ENCODE measurements at places on chromosomes 13 and 19.

DNA sequence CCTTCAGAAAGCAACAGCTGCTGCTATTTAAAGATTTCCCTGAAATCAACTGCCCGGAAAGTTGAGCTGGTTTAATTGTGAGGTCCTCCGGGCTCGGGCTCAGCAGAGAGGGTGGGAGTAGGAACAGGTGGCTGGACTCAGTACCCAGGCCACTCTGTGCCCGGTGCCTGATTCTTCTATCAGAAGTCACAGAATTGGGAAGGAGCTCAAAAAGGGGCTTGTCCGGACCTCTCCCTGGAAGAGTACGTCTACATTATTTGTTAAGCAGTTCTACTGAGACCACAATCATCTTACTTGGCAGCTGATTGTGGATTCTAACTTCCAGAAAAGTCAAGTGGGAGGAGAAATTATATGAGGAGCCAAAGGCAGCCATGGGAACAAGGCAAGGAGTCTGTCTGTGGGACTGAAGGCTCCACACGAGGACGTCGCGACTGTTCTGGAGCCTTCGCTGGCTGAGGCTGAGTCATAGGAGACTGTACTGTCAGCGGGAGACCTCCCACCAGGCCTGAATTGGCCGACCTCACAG lies 91.7 kb upstream of the ANKRD10 start:
- DNase-seq: peak; percentile 62

DNA sequence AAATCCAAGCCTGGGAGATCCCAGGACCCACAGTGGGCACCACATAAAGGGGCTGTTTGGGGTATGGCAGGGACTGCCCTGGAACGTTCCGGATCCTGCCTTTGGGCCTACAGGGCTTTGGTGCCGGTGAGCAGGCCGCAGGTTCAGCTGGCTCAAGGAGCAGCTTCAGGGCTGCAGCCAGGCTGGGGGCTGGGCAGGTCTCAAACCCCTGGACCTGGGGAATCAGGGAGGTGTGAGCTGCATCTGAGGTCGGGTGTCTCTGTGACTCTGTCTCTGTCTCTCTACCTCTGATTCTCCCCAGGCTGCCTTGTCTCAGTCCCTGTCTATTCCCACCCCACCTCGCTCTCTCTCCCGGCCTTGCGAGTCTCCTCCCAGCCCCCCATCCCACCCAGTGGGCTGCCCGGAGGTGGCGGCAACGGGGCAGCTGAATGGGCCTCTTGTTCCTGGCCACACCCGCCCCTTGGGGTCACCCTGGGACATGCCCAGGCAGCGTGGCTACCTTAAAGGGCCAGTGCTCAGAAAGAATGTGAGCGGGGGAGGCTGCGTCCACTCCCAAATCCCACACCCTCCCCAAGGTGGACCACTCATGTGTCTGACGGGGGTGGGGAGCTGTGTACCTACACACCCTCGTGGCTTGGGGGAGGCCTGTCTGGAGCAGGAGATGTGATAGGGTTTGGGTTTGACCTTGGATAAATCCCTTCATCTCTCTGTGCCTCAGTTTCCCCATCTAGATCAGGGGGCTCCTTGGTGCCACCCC lies 31.1 kb downstream of the NFIC start:
- no peak for DNase-seq

DNA sequence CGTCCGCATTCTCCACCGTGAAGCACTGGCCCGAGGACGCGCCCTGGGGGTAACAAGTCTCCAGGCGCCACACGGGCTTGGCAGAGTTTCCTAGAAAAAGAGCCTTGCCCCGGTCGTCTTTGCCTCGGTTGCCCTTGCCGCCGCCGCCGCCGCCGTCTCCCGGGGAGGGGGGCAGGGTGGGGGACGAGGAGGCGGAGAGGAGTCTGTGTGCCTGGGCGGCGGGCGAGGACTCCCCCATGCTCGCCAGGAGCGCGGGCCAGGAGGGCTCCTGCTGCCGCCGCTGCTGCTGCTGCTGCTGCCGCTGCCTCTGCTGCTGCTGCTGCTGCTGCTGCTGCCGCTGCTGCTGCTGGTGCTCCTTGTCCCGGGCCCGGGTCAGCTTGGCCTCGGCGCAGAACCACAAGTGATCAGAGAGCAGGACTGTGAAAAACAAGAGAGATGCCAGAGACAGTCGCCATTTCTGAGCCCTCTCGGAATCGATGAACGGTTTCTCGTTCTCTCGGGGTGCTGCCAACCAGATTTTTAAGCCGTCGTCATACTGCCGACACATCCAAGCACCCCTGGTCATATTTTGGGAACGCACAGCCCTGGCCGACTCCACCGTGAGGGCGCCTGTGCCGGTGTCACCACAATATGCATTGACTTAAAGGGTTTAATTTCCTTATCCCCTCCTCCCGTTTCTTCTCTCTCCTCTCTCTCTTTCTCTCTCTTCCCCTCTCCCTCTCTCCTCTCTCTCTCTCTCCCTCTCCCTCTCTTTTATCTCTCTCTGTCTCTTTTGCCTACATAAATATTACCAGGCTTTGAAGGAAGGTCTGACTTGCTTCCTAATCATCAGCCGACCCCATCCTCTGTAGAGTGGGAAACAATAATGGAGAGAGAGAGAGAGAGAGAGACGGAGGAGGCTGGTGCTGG lies 349.1 kb downstream of the LIG4 start:
- DNase-seq: no peak

DNA sequence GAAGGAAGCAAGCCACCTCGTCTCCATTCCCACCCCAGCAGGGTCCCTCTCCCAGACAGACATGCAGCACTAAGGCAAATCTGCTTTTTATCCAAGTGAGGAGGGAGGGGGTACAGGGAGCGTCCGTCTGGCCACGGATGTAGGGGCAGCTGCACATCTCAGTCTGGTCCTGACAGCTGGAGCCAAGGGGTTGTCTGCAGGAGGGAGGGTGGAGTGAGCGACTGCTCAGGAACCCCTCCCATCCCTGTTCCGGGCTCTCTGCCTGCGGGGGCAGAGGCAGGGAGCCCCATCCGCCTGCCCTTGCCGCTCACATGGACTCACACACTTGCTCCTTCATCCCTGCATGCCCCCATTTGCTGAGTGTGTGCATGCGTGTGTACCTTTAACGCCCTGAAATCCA lies 2.5 kb downstream of the TMEM190 start:
- DNase-seq: no peak

DNA sequence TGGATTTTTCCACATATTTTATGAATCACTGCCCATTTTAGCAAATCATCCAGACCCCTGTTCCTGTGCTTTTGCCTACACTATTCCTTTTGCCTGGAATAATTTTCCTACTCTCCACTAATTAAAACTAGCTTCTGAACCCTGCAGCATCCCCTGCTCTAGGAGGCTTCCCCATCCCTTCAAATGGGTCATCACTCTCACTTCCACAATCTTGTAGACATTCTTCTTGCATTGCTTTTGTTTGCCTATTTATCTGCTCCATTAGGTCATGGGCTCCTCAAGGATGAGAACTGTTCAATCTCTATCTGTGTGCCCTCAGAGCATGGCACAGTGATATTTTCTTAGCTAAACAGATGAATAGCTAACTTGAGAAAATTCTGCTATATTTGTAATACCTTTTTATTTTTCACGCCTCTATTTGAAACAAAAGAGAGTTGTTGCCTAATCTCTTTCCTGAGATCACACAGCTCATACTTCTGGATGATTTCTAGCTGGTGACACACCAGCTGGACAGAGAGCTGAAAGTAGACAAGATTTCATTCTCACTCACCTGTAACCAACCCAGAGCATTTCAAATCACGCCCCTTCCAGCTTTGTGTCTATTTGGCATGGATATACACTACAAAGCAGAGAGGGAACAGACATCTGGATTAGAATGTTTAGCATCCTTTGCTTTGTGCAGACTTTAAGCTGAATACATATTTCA lies 466.0 kb downstream of the FOXO1 start:
- no peak for DNase-seq

DNA sequence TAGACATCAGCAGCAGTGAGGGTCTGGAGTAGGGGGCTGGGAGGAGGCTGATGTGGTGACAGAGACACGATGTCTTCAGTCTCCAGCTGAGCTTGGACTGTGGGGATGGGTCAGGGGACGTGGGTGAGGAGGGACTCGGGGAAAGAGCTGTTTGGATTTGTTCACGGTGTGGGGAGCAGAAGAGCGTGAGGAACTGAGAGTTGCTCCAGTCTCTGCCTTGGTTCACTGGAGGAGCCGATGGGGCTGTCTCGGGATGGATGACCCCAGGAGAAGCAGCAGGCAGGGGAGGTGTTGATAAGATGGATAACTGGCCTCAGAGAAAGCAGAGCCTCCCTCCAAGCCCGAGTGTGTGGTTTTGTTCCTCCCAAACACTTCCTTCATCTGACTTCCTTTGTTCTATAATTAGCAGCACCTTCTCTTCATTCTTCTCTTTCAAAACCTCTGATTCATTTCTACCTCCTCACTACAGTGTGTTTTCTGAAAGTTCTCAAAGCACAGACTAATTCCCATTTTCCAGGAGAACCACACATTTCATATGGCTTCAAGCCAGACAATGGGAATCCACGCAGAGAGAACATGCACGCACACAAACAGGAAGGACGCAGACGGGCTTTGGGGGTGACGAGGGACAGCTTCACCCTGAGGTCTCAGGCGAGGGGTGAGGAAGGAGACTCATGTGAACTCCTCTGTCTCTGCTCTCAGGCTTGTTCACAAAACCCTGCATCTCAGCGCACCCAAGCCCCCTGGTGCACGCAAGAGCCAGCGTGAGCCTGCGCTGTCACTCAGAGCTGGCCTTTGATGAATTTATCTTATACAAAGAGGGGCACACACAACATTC lies 18.6 kb downstream of the LAIR2 start:
- no peak for DNase-seq

- no peak for DNase-seq
Measured at GRCh38 chr19:16836115-16837034, 7.2 kb downstream of the SIN3B start.

DNA sequence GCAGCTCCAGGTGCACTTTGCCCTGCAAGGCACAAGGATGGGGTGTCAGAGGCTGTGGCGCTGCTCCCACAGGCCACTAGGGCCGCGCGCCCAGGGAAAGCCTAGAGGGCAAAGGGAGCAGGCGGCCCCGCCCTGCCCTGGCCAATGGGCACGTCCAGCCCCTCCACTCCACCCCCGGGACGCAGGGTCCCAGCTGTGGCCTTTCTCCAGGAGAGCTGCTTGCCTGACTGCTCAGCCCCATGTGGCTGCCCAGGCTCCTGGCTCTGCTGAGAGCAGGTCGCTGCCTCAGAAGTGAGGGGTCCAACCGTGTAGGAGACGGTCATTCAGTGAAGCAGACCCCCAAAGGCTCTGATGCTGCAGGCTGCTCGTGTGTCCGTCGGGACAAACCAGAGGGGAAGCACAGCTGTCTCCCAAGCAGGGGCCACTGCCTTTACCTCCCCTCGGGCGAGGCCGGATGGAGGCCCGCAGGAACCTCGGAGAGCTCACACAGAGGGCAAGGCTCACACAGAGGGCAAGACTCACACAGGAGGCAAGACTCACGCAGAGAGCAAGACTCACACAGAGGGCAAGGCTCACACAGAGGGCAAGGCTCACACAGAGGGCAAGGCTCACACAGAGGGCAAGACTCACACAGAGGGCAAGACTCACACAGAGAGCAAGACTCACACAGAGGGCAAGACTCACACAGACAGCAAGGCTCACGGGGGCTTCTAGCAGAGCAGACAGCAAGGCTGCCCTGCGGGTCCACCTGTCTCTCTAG lies 56.2 kb upstream of the C13orf46 start:
- no peak for DNase-seq

GRCh38 chr19:33686687-33687480 lies 65.1 kb downstream of the CHST8 start:
- no peak for DNase-seq

DNA sequence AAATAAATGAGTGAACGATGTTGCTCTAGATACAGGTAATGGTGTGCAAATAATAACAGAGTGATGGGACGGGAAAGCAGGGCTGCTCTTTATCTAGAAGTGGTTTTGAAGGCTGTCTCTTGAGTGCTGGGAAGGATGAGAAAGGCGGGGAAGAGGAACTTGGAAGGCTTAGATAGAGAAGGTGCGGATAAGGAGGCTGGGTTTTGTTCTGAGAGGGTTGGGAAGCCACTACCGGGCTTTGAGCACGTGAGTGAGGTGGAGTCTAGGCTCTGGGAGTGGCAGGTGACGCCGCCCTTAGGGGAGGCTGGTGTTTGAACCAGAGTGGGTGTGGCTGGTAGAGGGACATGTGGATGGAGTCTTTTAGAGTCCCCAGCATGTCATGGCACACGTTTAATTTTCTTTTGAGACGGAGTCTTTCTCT lies 811 bp downstream of the ARMC6 start:
- peak; percentile 75 for DNase-seq

DNA sequence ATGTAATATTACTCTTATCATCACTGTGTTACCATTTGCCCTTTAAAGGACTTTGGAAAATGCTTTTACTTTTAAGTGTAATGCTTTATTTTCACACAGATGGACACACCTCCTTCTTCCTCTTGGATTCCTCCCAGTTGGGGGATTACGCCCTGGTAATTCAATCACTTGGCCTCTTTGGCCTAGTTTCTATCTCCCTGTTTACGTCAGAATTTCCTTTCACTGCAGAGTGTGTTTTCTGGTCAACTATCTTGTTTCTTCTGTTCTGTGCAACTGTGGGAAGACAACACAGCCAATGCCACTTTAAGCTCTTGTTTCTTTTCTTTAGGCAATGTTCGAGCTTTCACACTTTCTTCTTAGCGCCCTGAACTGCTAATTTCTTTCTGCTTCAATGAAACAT lies 257.3 kb upstream of the MAB21L1 start:
- DNase-seq: no peak

DNA sequence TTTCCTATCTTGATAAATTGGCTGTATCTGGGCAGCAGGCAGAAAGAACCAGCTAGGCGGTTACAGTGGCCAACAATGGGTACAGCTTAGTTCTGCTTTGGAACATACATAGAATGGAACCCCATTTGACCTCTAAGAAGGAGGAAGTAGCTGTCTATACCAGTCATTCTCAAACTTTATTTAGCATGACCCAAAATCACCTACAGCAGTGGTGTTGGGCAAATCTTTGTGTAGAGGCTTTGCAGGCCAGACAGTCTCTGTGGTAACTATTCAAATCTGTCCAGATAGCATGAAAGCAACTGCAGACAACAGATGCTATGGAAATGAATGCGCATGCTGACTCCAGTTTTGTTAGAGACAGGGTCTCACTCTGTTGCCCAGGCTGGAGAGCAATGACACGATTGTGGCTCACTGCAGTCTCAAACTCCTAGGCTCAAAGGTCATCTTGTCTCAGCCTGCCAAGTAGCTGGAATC lies 12.0 kb upstream of the KCNC3 start:
- no peak for DNase-seq

DNA sequence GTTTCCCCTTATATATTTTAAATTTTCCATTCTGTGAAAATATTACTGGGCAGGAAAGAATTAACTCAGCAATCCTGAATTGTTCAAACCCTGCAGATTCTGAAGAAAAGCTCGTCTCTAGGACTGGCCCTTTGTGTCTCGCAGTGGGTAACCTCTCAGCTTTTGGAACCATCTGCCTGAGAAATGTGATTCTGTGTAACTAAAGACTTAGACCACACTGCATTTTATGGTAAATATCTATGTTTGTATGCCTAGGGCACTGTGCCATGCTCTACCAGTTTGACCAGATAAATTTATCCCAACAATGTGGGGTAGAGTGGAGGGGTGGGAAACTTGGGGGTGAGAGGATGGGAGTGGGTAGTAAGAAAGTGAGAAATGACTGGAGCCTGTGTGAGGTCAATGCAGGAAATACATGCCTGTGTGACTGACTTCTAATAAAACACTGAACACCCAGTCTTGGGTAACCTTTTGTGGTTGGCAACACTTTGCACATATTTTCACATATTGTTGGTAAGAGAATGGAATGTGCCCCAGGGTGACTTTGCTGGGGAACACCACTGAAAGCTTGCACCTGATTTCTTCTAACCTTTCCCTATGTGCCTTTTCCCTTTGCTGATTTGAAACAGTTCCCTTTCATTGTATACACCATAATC lies 1181.9 kb downstream of the OLFM4 start:
- no peak for DNase-seq

- DNase-seq: no peak
Measured at GRCh38 chr19:41935760-41936415, 7.6 kb upstream of the ERFL start.
